ENCODE measurements at places on chromosomes 7 and 10.

GRCh38 chr7:66353547-66353946 lies 148.4 kb downstream of the TPST1 start:
- no peak for DNase-seq

- DNase-seq, result no peak
These were observed 31.1 kb upstream of the HIBADH start for GRCh38 chr7:27693794-27694193.

DNA sequence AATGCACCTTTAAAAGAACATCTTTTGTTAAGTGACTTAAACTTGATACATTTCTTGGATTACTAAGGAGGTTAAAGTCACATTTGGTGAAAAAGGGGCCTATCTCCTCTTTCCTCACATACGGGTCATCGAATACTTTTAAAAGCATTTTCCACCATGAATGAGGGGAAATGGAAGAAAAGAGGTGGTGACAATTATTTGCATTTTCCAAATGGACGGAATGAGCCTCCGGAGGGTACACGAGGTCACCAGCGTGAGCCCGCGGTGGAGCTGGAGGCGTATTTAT lies 1.0 kb upstream of the BMPR1A start:
- no peak for DNase-seq

DNA sequence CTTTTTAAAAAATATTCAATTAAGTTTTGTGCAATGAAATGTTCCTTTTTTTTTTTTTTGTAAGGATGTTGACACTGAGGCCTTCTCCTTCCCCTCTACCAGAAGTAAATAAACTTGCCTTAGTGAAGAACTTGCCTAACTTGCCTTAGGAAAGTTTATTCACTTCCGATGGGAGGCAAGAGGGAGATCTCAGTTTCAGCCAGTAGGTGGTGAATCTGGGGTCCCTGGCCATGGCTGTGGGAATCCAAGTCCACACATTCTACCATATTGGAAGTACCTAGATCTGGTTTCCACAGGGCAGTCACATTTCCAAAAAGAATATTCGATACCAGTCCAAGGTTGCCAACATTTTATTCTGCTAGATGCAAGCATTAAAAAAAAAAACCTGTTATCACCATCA lies 270.9 kb downstream of the CCSER2 start:
- DNase-seq, result no peak

DNA sequence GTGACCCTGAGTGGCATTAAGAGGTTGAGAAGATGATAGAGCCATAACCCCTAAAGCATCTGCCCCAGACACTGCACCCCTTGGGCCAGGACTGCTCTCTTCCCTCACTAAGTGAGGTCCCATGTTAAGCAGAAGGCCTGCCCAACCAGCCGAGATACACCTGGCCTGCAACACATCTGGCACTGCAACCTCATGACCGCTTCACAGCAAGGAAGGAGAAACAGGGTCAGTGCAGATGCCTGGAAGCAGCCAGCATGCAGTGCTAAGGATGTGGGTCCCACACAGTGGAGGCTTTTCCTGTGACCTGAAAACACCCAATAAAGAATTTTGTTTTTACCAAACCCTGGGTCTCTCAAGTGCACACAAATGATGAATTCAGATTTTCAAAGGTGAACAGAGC lies 7.4 kb downstream of the NOD1 start:
- no peak for DNase-seq

GRCh38 chr10:84269773-84270172 lies 24.9 kb downstream of the RGR start:
- DNase-seq, result no peak

DNA sequence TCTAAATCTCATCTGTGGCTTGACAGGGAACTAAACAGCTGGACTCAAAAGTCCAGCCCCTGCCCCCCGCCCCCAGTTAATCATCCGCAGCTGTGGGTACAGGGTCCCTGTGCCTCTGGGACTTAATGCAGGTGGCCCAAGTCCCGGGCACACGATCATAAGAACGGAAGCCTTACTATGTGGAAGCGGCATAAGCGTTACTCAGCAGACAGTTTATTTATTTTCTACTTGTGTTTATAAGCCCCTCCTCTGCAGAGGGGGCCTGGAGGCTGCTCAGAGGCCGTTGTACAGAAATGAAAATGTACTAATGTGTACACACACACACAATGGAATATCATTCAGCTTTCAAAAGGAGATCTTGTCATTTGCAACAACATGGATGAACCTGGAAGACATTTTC lies 158.0 kb upstream of the TNS3 start:
- DNase-seq, result no peak

DNA sequence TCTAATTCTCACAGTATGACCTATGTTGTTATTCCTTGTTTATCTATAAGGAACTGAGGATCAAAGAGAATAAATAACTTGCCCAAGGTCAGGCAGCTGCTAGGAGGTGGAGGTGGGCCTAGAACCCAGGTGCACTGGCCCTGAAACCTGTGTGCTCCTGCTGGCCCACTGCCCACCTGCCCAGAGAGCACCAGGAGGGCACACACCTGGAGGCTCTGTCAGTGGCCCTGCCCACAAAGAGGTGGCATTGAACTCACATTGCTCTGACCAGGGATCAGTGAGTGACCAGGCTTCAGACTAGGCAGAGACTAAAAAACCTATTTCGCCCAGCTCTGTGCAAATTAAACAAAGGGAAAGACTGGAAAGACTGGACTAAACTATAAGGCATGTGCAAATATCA lies 210.6 kb downstream of the TNS3 start:
- DNase-seq, result no peak

DNA sequence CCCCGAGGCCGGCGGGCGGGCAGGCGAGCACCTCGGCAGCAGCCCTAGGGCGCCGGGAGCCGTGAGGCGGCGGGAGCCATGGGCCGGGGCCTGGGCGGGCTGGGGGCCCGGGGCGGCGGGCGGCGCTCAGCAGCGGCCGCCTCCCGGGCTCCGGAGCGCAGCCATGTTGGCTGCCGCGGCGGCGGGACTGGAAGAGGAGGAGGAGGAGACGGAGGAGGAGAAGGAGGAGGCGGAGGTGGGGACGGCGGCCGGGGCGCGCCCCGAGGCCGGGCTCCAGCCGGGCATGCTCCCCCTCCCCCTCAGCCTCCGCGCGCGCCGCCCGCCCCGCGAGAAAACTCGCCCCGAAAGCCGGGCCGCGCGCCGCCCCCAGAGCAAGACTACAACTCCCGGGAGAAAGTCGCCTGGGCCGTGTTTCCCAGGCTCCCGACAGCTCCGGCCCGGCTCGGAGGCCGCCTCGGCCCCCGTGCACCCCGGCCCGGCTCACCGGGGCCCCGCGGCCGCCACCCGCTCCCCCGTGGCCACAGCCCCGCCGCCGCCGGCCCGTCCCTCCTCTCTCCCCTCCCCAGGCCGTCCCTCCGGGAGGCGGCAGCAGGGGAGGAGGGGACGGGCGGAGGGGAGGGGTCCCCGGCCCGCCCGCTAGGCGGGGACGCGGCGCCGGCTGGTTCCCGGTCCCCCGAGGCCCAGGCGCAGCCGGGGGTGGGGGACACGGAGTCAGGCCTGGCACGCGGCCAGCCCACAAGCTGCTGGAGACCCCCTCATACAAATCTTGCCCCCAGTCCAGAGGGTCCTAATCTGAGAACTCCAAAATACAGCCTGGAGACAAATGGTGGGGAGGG lies at the start of gene DLG5:
TSS of gene DLG5 (minus strand) at position 190 of the 836 bp plus-strand sequence. CDS start 235 bp downstream, outside the sequence.
- DNase-seq, result no peak

DNA sequence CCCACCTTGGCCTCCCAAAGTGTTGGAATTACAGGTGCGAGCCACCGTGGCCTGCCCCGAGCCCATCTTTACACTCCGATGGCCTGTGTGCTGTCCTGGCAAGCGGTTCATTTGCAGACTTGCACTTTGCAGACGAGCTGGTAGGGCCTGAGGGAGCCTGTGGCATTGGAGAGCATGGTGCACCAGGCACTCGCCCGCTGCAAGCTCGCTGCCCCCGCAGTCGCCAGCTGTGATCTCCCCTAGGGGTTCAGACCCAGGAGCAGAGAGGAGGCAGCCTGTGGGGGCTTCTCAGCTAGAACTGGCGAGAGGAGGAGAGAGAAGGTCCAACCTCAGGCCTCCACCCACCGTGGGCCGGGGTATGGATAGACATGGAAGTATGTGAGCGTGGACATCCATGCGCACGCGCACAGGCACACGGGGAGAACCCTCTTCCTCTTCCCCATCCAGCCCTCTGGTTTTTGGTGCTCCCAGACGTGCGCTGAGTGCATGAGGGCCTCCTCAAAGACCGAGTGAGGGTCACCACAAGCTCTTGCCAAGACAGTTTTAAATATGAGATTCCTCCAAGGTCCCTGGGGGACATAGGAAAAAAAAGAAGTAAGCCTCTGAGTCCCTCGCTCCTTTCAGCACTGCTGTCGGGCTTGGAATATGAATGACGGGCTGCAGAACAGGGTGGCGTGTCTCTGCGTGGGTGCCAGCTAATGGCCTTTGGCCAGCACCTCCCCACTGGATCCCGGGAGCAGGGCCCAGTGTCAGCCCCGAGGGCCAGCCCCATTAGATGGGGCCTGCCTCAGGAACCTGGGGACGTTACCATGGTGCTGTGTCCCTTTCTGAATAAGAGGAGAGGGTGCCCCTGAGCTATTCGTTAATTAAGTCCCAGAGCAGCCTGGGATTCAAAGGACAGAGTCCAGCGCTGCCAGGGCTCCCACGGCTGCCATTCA lies 15.1 kb upstream of the TTYH3 start:
- no peak for DNase-seq

DNA sequence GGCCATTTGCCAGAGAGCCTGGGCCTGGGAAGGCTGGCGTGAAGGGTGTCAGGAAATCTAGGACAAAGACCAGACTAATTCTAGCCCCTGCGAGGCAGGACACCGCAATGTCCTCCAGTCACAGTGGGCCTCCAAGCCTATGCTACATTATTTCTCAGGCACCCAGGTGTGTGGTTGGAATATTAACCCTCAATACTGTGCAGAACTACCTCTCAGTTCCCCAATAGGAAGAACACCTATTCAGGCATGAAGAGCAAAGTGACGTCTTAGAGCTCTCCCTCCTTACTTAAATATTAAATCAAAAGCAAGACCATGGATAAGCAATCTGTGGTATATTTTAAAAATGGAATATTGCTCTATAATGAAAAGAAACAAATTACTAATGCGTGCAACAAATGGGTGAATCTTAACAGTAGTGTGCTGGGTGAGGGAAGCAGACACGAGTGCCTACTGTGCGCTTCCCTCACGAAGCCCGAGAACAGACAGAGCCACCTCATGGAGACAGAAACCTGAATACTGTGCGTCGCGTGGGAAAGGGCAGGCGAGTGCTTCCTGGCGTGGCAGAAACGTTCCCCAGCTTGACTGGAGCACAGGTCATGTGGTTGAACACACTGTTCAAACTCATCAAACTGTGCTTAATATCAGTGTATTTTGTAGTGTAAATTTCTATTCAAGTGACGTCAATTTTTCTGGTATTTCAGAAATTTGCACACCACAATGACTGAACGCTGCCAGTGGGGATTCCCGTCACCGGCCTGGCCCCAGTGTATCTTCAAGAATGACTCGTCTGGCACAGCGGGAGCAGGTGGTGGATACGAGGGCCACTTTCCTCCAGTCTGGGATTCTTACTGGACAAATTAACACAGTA lies 15.5 kb upstream of the PTPRN2 start:
- no peak for DNase-seq

DNA sequence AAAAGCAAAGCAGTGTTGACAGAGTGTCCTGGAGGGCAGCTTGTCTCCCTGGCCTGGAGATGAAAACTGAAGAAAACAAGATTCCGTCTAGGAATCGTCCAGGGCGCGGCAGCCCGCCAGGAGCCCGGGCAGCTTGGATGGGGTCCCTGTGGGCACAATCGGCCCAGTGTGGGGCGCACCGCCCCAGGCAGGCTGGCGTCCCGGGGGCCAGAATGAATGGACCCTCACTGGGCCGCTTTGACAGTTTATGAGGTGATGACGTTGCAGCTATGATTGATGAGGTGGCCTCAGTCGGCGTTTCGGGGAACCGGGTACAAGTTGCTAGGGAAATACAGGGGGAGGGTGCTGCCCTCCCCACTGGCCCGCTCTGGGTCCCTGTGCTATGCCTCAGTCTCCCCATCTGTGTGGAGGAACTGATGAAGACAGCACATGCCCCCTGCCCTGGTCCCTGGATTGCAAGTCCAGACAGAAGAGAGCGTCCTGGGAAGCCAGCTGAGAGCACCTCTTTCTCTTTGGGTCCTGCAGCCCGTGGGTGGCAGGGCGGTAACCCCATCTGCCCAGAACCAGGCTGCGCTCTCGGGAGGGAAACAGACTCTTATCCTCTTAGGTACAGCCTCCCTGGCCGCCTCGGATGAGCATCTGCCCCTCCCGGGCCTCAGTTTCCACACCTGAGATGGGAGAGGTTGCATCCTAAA lies 131.3 kb downstream of the LHPP start:
- no peak for DNase-seq

GRCh38 chr10:74635655-74636054 lies 190.7 kb upstream of the KAT6B start:
- DNase-seq, result no peak

- no peak for DNase-seq
These were observed 179.4 kb downstream of the ARID5B start for GRCh38 chr10:62080905-62081304.

- no peak for DNase-seq
These were observed 1.2 kb downstream of the KCNMA1 start for GRCh38 chr10:77636282-77636966.

DNA sequence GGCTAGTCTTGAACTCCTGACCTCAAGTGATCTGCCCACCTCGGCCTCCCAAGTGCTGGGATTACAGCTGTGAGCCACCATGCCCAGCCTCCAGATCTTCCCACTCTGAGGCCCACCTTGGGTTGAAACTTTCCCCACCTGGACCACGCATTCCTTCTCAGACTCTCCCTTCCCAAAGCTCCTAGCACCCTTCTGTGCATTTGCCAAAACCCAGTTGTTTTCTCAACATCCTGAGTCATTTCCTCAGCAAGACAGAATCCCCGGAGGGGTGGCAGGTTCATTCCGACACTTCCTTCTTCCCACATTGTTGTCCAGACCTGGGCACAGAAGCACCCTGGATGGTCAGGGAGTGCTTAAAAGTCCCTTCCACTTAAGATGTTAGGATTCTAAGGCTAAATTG lies 28.9 kb downstream of the BAG3 start:
- no peak for DNase-seq

DNA sequence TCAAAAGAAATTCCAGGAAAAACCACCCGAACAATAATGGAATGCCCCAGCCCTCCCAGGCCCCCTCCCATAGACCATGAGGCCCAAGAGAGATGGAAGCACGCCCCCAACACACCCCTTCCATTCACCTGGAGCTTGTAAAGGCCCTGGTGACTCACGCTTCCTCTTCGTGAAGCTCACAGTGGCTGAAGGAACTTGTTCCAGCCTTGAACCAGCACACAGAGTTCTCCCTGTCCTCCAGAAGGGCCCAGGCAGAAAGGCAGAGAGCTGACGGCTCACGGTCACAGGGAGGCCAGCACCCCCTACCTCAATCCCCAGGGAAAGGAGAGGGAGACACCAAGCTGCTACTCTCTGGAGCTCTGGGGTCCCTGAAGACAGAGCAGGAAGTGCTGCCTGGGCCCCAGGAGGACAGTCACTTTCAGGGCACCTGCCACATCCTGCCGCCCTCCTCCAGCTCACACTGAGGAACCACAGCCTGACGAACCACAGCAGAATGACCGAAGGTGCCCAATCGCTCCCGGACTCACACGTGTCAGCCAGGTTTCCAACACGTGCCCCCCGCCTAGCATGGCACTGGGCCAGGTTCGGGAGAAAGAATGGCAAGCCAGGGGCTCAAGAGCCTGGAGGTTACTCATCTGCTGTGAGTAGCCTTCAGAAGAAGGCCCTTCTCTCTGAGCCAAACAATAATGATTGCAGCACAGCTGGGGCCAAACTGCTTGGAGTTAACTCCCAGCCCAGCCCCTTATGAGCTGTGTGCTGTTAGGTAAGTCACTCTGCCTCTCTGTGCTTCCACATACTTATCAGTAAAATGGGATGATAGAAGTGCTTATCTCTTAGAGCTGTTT lies 52.8 kb downstream of the DLG5 start:
- no peak for DNase-seq

GRCh38 chr7:141696348-141696747 lies 5.6 kb downstream of the DENND11 start:
- no peak for DNase-seq

All from activated T-helper 9 cell treated with anti-CD3 and anti-CD28 coated beads, Interleukin-2, amount 50 U/mL, for 16 hours (primary cell).